HepG2 (cell line): ENCODE measurements at places on chromosomes 5 and 9.

- peak; percentile 6 for DNase-seq
Observed at GRCh38 chr9:111866976-111867375, 29.6 kb upstream of the UGCG start.

DNA sequence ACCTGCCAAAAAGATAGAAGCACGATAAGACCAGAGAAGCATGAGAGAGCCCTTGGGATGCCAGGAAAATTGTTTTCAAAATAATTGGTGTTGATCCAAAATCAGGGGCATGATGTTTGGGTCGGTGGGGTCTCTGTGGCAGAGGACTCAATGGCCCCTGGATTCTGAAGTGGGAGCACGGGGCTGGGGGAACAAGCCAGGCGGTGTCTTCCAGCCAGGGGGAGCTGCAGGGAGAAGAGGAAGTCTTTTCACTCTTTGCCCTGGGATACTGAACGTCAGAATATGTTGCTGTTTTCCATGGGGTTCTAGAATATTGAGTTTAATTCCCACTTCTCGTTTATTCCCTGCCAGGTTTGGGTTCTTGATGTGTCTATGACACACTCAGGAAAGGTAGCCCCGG, 20.4 kb downstream of the TSPAN17 start:
- no peak for DNase-seq

GRCh38 chr5:73319036-73319435, 129.5 kb downstream of the FOXD1 start:
- no peak for DNase-seq

- DNase-seq, result no peak
Observed at GRCh38 chr5:125452991-125453390, 706.6 kb upstream of the ZNF608 start.

GRCh38 chr5:6788956-6789649, 75.9 kb downstream of the TENT4A start:
- DNase-seq, result no peak

GRCh38 chr9:109206670-109207069, 39.6 kb upstream of the FRRS1L start:
- peak; percentile 7 for DNase-seq

DNA sequence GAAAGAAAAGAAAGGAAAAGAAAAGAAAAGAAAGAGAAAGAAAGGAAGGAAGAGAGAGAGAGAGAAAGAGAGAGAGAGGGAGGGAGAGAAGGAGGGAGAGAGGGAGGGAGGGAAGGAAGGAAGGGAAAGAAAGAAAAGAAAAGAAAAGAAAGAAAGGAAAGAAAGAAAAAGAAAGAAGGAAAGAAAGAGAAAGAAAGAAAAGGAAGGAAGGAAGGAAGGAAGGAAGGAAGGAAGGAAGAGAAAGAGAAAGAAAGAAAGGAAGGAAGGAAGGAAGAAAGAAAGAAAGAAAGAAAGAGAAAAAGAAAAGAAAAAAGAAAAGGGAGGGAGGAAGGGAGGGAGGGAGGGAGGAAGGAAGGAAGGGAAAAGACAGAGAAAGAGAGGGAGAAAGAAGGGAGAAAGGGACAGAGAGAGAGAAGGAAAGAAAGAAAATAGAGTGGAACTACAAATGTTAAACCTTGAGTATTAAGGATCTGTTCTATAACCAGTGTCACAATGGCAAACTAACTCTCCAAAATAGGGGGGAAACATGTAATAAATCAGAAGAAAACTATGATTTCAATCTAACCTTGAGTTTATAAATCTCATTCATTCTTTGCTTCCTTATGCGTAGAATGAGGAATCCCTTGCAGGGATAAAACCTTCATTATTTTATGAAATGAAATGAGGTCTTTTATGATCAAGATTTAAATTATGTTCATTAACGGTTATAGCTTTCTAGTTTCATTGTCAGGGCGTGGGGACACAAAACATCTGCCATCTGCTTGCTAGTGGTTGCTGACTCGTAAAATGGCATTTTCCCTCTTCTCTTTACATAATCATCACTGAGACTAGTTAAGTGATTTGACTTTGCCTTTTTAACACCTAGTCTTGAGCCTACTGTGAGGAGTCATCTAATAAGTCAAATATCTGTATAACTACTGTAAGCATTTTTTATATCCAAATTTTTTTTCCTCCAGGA, 40.7 kb upstream of the RAD23B start:
- no peak for DNase-seq

DNA sequence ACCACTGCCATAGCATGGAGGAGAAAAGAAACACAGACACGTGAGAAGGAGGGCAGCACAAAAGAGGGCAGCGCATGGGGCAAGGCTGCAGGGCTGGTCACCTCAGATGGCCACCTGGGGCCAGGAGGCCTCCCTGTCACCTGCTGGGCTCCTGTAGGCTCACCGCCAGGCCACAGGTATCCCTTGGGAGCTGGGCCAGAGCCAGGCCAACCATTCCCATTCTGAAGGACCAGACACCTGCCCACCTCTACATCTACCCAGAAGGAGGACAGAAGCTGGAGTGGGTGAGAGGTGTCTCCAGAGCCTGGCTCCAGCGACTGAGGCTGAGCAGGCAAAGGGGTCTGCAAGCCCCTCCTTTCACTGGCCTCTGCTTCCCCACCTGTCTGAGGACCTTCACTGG, 103.1 kb downstream of the PAX5 start:
- no peak for DNase-seq

GRCh38 chr9:6633378-6633777, 12.2 kb downstream of the GLDC start:
- DNase-seq, result no peak

- DNase-seq, result peak; percentile 88
Observed at GRCh38 chr5:69217548-69218526, 16.8 kb upstream of the CDK7 start.

DNA sequence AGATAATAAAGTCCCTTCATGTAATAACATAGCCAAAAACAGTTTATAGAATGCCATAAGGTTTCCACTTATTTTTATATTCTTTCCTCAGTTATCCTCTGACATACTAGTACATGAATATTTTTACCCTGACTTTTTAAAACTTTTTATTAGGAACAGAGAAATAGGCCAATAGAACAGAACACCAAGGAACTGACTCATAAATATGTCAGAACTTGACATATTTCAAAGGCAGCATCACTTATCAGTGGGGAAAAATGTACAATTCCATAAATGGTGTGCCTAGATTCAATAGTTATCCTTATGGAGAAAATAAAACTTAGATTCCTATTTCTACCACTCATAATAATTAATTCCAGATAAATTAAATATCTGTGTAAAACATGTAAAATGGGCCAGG, 9.4 kb downstream of the STARD4 start:
- DNase-seq, result no peak

DNA sequence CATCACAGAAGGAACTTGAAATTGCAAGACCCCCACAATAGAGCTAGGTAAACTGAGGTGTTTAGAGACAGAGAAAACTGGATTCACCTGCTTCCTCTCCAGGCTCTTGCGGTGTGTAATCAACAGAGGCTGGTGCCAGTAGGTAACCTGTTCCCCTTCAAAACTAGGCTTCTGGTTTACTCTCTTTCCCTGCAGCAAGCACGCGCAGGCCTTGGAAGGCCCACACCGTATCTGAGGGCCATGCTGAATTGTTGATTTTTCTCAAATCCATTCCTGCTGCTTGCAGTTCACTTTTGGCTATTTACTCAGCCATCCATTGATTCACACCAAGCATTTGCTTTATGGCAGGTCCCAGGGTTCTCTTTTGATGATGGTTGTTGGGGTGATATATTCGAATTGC, 667 bp upstream of the FRRS1L start:
- DNase-seq, result no peak

GRCh38 chr5:174559141-174559540, 165.2 kb upstream of the MSX2 start:
- DNase-seq, result no peak

DNA sequence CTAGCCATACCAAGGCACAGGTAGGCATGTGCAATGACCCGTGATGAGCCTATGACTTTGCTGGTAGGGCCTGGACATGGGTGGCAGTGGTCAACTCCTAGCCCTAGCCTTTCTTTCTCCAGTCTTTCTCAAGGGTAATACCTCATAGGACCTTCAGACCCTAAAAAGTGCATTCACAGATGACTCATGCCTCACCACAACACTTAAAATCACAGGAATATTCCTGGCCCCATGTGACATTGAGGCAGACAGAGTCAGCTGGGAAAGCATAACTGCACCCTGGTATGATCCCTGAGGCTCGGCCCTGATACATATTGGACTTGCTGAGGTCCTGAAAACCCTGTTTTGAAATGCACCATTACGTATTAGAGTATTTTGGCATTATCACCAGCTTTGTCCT, 449.5 kb downstream of the HINT1 start:
- no peak for DNase-seq

DNA sequence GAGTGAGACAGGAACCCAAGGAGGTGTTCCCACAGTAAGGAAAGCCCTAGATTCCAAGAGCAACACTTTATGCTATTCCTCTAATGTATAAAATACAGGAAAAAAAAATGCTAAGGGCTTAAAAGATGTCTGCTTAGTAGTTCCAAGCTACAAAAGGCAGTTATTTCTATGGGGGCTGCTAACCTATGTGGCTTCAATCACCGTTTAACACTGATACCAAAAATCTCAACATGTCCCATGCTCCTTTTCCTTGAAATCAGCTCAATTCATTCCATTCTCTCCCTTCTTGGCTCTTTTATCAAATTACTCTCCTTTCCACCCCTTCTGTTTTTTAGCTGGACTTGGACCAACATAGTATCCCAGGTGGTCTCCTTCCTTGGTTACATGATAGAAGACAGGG, 20.6 kb downstream of the CCNH start:
- DNase-seq, result no peak

GRCh38 chr9:114154600-114155102, 686 bp upstream of the COL27A1 start:
- DNase-seq, result no peak

GRCh38 chr5:118522626-118523025, 465.7 kb downstream of the DTWD2 start:
- no peak for DNase-seq

- DNase-seq, result no peak
Observed at GRCh38 chr9:93479726-93480125, 26.3 kb upstream of the FAM120AOS start.

- DNase-seq, result peak; percentile 61
Observed at GRCh38 chr9:86246752-86247161, 12.7 kb downstream of the C9orf153 start.

- DNase-seq, result no peak
Observed at GRCh38 chr9:109121232-109121796, 1.6 kb upstream of the TMEM245 start.

DNA sequence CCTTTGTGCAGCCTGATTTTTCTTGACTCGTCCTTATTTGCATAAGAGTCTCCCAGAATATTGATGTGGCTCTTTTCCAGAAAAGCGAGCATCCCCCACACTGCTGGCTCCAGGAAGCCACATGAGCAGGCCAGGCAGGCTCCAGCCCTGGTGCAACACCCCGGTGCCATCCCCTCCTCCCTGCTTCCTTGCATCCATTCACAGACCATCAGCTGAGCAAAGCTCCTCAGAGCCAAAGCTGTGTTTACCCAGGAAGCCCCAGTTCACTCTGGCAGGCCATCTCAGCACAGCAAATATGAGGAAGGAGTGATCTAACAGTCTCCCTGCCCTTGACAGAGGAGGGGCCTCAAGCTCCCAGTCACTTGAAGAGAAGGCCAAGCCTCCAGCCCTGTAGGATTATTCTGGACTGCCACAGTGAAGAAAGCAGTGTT, 34.4 kb downstream of the INSYN2B start:
- DNase-seq, result no peak

- DNase-seq, result no peak
Observed at GRCh38 chr9:28653216-28653615, 1079.9 kb upstream of the C9orf72 start.

GRCh38 chr9:3842839-3843238, 317.0 kb upstream of the RFX3 start:
- no peak for DNase-seq

DNA sequence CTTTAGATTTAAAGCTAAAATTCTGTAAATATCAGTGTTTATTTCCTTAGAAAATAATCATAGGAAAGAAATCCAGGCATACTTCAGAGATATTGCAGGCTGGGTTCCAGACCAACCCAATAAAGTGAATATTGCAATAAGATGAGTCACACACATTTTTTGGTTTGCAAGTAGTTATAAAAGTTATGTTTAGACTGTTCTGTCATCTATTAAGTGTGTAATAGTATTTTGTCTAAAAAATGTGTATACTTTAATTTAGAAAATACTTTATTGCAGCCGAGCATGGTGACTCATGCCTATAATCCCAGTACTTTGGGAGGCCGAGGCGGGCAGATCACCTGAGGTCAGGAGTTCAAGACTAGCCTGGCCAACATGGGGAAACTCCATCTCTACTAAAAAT, 6.9 kb upstream of the RIC1 start:
- DNase-seq, result no peak

DNA sequence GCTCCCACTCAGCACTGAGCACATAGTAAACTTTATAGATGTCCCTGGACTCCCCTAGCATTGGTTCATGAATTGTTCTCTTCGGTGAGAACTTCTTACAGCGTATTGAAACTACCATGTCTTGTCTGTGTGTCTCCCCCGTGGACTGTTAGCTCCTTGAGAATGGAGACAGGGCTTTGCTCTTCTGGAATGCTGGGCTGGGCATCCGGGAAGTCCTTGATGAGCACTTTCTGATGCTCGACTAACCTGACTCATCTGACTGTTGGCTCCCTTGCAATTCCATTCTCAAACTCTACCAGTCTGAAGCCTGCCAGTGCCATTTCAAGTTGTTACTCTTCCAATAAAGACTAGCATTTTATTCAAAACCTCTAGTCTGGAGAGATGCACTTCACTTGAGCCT, 15.0 kb upstream of the PFDN1 start:
- DNase-seq, result no peak

DNA sequence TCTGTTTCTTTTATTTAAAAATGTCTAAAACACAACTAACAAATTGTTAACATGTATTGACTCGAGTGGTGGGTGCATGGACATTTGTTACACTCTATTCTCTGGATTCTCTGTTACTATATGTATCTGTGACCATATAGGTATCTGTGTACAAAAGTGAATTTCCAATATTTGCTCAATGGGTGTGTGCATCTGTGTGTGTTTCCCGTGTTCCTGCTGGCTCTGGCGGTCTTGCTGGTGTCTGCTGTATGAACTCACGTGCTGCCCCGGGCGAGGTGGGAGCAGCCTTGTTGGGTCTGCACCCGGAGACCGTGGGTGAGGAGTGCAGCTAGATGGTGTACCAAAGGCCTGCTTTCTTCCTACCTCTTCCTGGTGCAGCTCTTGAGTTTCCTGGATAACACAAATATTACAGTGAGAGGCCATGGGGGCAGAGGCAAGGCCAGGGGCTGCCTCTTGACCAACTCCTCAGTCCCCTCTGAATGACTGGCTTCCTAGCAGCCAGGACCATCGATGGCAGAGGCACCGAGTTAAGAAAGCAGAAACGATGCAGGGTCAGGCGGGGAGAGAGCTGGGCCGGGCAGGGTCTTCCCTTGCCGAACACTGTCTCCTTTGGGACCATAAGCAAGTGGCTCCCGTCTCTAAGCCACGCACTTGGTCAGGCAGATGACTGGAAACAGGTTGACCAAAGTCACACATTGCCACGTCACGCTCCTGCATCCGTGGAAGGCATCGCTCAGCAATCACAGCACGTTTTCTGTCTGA, 49.5 kb downstream of the LHX2 start:
- no peak for DNase-seq

- DNase-seq, result no peak
Observed at GRCh38 chr9:79735023-79735779, 163.4 kb downstream of the TLE4 start.

GRCh38 chr5:135566422-135567400, 12.1 kb downstream of the CXCL14 start:
- DNase-seq, result no peak

GRCh38 chr9:127444283-127444920, 6.8 kb downstream of the RPL12 start:
- DNase-seq, result no peak

GRCh38 chr9:108823829-108824228, 32.0 kb downstream of the ACTL7B start:
- DNase-seq, result no peak
